ENCODE measurements at places on chromosomes 6 and 20.

- no peak for DNase-seq
Measured at GRCh38 chr6:9896806-9897205, 518.1 kb downstream of the TFAP2A start.

- DNase-seq = no peak
Measured at GRCh38 chr6:74166849-74167248, 470.8 kb downstream of the CD109 start.

DNA sequence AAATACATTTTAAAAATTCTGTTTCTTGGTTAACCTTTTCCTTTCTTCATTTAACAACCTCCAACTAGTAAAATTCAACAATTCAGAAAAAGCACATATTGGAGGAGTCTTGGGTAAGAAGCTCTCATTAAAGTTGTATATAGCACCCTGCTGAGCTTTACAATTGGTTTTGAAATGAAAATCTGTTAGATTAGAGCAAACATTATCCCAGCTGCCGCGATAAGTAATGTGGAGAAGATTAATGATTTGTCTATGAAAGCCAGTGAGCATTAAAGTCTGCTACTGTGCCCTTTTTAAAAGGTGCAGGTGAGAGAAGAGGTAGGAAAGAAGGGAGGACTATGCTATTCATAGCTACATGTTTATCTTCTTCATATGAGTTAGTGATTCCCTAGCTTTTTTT lies 201.5 kb downstream of the ZFAND3 start:
- no peak for DNase-seq

- DNase-seq = no peak
Measured at GRCh38 chr6:132465530-132466485, 47.1 kb downstream of the STX7 start.

DNA sequence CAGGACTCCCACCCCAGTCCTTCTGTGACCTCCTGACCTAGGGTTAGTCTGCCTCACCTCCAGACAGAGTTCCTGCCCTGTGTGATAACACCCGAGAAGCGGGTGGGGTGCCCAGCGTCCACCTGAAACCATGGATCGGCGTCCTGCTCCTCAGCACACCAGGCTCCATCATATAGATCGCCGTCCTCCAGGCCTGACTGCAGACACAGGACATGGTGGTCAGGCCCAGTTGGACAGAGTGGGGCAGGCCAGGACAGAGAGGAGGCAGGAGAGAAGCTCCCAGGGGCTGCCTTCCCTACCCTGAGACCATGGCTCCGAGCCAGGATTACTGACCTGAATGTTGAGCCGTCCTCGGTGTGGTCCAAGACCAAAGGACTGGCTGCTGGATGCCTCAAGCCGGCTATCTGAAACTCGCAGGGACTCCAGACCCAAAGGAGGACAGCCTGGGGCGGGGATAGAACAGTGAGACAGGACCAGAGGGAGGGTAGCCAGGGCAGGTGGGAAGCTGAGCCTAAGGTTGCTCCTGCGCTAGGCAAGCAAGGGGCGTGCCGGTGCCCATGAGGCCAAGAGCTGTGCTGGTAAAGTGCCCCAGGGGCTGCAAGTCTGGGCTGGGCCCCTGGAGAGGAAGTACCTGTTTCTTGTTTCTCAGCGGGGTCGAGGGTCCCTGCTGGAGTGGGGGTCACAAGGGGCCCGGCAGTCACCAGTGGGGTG lies 2.2 kb downstream of the CPXM1 start:
- DNase-seq = no peak

- no peak for DNase-seq
Measured at GRCh38 chr20:19403549-19403948, 191.1 kb downstream of the SLC24A3 start.

DNA sequence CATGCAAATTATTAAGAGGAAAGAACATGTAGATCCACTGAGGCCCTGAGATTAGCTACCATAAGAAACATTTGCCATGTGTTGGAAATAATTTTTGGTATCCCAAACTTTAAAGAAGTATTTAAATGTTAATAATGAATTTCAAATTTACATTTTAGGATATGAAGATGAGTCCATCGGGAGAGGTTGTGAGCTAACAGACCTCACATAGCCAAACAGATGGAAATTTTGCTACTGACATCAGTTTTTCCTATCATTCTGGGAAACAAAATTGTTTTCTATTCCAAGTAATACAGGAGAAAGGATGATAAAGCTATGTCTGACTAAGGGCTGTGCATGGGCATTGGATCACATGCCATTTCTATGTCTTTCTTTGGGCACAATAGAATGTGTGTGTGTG lies 809.6 kb downstream of the TENT5A start:
- DNase-seq = no peak

- no peak for DNase-seq
Measured at GRCh38 chr6:128754658-128755256, 128.2 kb upstream of the LAMA2 start.

- no peak for DNase-seq
Measured at GRCh38 chr6:47202644-47203205, 107.0 kb downstream of the TNFRSF21 start.

- DNase-seq = no peak
Measured at GRCh38 chr6:40383348-40384115, 203.6 kb downstream of the LRFN2 start.

- DNase-seq = no peak
Measured at GRCh38 chr6:133097208-133097607, 143.9 kb upstream of the EYA4 start.

DNA sequence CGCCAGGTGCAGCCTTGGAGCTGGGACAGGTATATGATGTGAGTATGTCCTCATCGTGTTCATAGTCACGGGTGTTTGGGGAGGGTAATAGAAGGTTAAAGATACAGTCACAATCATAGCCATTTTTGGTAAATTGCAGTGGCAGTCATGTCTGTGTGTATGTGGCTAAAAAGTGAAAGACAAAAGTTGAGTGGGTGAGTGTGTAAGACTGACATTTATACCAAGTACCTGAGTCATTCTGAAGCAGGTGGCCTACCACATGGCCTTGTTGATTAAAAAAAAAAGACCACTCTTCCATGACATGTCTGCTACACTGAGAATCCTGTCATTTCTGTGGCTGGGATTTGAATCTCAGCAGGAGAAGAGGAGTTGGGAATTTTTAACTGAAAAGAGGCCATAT lies 181.9 kb downstream of the SCP2D1 start:
- DNase-seq = no peak

- no peak for DNase-seq
Measured at GRCh38 chr6:147508042-147508865, at the start of gene SAMD5. SAMD5 (plus strand) TSS chr6:147508690; CDS start chr6:147508929, 239 bp downstream.

DNA sequence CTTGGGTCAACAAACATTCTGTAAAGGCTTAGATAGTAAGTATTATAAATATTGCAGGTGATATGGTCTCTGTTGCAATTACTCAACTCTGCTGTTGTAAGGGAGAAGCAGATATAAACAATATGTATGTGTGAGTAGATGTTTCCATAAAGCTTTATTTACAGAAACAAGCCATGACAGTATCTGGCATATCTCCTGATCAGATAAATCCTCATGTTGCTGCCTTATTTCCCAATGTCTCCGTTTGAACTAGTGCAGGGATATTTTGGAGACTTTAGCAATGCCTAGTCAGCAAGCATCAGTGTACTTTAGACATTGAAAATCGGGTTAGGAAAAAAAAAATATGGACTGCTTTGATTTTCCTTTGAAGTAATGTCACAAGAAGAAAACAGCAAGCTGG lies 96.1 kb downstream of the LAMA2 start:
- no peak for DNase-seq

GRCh38 chr6:4351520-4352321 lies 216.3 kb upstream of the ECI2 start:
- DNase-seq = no peak

DNA sequence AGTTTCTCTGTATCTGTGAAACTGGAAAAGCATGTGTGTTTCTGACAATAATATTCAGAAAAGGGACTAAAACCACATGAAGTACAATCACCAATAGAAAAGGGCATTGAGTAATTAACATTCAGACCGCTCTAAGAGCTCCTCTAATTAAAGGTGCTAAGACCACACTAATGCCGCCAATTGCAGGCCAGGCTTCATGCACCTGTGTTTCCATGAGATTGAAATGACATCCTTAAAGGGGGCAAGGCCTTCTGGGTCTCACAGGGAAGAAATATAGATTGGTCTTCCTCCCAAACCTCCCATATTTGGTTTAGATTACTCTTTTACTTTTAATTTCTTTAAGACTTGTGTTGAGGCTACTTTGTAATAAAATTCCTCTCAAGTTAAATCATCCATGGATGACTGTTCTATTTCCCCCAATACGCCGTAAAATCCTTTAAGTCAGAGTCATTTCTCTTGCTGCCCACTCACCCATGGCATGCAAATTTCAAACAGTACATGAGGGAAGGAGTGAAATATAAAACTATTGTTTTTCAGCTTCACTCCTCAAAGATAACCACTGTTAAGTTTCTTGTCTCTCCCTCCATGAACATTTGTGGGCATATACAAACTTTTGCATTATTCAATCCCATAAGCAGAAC lies 110.6 kb downstream of the UBE3D start:
- no peak for DNase-seq

- DNase-seq = no peak
Measured at GRCh38 chr6:90135667-90136066, 161.0 kb downstream of the BACH2 start.

DNA sequence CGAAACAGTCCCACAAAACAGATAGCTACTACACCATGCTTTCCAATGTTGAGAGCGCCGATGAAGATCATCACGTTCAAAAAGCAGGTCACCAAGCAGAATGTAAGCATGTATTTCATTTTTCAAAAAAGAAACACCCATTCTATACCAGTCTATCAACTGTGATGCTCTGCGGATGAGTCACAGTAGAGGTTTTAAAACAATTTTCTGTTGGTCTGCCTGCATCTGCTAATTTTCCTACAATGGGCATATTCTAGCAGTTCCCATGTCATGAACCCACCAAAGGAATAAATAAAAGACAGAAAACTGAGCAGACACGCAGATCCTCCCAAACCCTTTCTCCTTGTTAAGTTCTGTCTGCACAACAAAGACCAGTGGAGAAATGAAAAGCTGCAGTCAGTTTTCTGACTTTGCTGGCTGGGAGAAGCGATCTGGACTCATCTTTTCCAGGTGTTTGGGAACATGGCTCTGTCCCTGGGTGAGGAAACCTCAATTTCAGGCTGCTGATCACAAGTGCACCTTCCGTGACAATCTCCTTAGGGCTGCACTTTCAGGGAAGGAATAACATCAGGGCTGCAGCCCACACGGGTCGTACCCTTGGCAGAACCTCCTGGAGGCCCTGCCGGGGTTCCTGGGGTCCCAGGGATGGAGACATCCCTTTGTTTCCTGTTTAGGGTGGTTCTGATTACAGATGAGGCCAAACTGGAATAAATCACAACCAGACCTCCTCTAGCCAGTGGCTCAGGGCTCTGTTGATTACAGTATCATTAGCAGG lies 200.1 kb downstream of the BMP7 start:
- no peak for DNase-seq

DNA sequence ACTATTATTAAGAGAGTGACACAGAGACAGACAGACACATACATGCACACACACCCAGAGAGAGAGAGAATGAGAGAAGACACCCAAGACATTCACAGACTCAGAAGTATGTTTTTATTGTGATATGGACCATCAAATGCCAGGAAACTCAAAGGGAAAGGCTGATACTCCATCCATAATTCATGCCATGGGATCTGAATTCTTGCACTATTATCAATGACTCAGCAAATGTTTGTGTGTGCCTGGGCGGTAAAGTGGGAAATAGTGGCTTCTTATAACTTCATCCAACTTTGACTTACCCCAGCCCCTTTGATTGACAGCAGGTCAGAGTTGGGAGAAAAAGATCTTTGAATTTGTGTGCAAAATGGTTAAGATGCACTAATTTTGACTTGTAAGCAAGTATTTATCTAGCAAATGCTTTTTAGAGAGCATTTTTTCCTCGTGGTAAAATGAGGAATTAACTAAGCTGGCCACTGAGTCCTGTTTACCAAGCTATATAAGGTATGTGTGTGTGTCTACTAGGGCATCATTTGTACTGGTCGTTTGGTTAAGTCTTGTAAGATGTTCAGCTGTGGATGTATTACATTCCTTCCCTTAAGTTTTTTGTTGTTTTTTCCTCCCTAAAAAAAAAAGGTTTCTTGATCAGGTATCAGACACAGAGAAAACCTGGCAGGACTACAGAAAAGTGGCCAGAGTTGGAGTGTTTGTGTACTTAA lies 3.0 kb upstream of the CCN2 start:
- DNase-seq = no peak

DNA sequence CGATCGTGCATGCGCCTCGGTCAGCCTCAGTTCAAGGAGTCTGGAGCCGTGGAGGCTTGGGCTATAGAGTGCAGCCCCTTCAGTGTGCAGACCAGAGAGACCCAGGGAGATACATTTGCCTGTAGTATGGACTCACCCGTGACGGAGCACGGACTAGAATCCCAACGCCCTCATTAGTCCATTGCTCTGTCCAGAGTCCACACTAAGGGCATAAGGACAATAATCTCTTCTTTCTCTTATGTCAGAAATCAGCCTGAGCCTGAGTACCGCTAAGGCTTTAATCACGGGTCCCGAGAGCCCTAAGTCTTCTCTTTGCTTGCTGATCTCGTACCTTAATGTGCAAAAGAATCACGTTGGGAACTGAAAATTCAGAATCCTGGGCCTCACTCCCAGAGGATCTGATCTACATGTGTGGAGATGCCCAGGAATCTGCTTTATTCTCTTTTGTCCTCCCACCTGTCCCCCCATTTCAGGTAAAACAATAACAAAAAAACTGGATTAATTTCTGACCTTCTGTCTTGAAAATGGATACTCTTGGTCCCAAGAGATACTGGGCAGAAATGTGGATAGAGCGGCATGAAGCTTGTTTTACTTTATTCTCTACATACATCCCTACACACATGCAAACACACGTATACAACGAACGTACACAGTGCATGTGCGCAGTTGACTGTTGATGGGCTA lies 671 bp downstream of the BPHL start:
- no peak for DNase-seq

- no peak for DNase-seq
Measured at GRCh38 chr6:4664117-4664626, 112.0 kb upstream of the CDYL start.

DNA sequence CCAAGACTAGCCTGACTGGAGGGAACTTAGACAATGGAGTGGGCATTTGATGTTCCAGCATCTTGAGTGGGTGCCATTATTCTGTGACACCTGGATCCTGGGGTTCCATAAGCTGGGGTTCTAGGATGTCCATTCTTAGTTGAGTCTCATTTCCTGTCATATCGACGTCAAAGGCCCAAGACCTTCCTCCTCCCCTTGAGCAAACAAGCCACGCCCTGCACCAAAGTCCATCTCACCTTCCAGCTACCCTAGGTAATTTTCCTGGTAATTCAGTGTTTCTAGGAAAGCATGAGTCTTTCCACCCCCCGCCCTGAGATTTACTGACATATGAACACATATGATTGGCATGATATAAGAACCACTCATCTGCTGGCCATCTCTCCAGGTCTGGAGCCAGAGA lies at the start of gene TRIM40:
Gene TRIM40, plus strand, starts transcription at position 384 of the 400 bp plus-strand sequence. CDS start 897 bp downstream, outside the sequence.
- DNase-seq = no peak

Measured in activated CD4-positive, CD25-positive, alpha-beta regulatory T cell treated with anti-CD3 and anti-CD28 coated beads, Interleukin-2, amount 50 U/mL, for 16 hours (primary cell).